ENCODE measurements at places on chromosomes 7 and 10.
A peak's percentile ranks its signal among the peaks of the same experiment; 100 is the strongest.

DNA sequence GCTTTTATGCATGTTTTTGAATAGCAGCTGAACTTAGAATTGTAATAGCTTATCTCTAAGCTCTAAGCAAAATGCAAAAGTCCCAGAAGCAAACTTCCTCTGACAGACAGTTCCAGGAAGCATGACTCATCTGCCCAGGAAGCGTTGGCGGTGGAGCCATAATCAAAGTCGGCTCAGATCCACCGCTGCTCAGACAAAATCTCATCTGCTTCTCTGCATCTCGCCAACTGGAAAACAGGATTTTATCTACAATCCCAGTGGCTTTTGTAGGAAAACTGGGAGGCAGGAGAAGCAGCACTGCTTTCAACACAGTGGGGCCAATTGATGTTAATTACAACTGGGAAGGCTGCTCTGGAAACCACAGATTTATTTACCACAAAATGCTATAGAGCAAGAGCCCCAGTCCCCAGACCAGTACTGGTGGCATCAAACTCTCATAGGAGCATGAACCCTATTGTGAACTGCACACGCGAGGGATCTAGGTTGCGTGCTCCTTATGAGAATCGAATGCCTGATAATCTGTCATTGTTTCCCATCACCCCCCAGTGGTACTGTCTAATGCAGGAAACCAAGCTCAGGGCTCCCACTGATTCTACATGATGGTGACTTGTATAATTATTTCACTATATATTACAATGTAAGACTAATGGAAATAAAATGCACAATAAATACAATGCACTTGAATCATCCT lies 99.9 kb downstream of the CUBN start:
- peak; percentile 84 for DNase-seq

DNA sequence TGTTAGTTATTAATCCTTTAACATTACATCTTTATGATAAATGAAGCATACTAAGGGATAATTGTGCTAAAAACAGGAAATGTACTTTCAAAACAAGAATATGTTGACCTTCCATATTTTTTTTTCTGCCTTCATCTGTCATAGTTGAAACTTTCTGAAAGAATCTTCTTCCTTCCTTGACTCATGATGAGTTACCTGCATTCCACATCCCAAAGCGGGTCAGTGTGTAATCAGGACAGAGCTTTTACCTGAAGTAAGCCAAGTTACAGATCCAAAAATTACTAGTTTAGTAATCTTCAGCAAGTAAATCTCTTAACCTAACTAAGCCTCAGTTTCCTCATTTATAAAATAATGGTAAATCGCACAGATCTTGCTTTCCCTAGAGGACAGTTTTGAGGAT lies 13.4 kb upstream of the ARL4A start:
- no peak for DNase-seq

- DNase-seq = no peak
Measured at GRCh38 chr10:94002156-94002555, 8.4 kb downstream of the PLCE1 start.

- peak; percentile 100 for DNase-seq
Measured at GRCh38 chr10:51879238-51879637, 179.8 kb upstream of the CSTF2T start.

- DNase-seq = no peak
Measured at GRCh38 chr7:37410305-37411229, 38.1 kb downstream of the ELMO1 start.

GRCh38 chr7:21426286-21427181 lies 1.3 kb upstream of the SP4 start:
- no peak for DNase-seq

DNA sequence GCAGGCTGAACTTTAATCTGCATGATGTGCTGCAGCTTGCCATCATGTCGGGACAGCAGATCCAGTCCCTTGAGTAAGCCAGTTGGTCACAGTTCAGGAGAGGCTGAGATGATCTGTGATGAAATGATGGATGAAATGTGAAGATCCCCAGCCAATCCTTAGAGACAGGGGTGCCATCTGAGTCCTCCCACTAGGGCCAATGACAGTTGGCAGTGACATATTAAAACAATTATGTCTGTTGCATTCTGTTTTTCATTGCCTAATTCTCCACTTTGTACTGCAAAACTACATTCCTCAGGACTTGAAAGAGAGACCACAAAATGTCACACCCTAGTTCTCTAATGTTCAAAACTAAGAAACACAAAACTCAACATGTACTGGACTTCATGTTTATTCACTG lies 66.3 kb upstream of the CAV2 start:
- DNase-seq = peak; percentile 64

GRCh38 chr10:71494980-71495381 lies 98.3 kb downstream of the CDH23 start:
- no peak for DNase-seq

- no peak for DNase-seq
Measured at GRCh38 chr7:38283809-38284208, 10.4 kb upstream of the TARP start.

- DNase-seq = no peak
Measured at GRCh38 chr10:43212043-43212721, 54.7 kb downstream of the RASGEF1A start.

GRCh38 chr7:128458956-128459355 lies 3.3 kb downstream of the HILPDA start:
- DNase-seq = no peak

DNA sequence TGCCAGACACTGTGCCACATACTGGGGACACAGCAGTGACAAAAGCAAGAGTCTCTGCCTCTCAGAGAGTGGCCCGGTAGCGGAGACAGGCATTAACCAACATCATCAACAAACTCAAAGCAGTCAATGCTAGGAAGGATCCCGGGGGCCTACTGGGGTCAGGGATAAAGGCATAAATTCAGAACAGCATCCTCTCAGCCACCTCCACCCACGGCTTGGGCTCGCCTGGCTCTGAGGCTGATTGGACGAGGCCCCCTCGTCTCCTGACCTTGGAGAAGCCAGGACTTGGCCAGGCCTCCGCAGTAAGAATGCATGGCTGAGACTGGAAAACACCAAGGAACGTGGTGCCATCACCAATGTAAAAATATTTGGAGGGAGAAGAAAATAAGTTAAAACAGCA lies 102.1 kb downstream of the ARHGAP22 start:
- no peak for DNase-seq

GRCh38 chr10:101485681-101486554 lies 102.1 kb downstream of the POLL start:
- DNase-seq = no peak

DNA sequence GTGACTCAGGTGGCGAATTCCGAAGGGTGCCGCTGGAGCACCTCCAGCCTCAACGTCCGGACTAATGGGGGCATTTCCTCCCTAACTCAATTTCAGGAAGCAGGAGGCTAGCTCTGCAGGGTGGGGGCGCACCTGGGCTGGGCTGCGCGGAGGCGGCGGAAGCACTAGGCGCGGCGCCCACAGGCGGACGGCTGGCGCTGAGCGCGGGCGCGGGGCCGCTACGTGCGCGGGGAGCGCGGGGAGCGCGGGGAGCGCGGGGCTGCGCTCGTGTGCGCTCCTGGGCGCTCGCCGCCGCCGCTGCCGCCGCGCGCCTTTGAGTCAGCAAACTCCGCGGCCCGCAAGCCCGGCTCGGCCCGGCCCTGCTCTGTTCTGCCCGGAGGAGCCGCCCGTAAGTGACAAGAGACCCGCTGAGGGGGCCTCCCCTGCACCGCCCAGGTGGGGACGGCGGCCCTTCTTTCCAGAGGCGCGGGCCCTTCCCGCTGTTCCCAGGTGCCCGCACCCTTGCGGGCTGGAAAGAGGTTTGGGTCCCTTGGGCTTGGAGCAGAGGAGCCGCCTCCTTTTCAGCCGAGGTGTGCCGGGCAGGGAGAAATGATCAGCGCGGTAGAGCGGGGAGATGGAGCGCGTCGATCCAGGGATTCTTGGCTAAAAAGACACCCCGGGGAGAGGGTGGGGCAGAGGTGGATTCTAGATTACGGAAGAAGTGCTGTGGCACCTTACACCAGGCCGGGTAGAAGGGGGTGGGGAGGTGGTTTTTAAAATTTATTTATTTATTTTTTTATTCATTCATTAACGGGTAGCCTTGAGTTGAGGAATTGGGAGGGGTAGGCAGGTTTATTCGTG lies at the start of gene SNX10:
SNX10 (plus strand) TSS at position 164 of the 840 bp plus-strand sequence. CDS start 54,581 bp downstream, outside the sequence.
- DNase-seq = no peak

GRCh38 chr10:94465684-94466083 lies 63.3 kb downstream of the TBC1D12 start:
- DNase-seq = no peak

- peak; percentile 41 for DNase-seq
Measured at GRCh38 chr7:27952456-27953285, 212.7 kb downstream of the TAX1BP1 start.

DNA sequence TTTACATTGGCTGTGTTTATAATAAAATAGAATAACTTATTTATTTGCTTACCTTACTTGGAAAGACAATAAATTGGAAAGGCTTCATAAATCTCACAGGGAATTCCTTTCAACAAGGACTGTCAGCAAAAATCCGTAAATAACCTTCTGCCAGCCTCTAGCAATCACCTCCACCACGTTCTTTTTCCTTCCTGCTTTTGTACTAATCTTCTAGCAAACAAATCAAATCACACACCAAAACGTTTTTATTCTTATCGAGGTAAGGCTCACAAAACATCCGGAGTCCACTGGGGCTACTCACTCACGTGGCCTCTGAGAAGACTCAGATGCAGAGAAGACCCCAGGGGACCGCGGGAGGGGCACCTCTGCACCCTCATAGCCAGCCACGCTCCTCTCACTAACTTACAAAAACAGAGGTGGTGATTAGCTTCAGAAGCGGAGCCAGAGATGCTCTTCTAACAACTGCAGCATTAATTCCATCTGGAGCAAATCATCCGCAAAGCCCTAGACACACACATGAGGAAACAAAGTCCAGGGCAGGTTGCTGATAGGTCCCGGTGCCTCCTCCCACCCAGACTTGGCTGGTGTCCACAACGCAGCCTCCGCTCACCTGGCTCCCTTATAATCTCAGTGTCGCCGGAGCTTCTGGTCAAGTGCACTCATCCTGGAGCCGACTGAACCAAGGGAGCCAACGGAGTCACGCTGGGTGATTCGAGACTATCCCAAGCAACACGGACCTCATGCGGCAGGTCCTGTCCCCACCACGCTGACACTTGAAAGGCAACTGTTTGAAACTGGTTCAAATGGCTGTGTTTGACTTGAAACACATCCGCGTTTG lies 22.5 kb downstream of the CTBP2 start:
- no peak for DNase-seq

GRCh38 chr7:95596198-95597063 lies at the start of gene PDK4:
PDK4 (minus strand) TSS chr7:95596516; CDS start chr7:95596293, 223 bp downstream.
- peak; percentile 52 for DNase-seq

DNA sequence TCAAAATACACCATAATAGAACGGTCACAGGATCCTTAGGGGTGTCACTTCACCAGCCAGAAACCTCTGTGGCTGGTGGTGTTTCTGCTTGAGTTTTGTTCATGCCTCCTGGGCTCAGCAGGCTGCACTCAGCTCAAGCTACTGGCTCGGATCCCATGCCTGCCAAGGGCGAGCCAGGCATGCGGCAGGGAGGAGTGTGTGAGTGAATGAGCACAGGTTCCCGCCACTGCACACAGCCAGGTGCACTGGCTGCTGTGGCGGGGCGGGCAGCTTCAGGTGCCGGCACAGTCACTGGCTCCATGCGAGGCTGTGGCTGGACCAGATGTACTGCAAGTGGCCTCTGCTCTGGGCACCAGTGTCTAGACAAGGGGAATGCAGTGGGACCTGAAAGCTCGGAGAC lies 29.5 kb downstream of the CLDN12 start:
- no peak for DNase-seq

DNA sequence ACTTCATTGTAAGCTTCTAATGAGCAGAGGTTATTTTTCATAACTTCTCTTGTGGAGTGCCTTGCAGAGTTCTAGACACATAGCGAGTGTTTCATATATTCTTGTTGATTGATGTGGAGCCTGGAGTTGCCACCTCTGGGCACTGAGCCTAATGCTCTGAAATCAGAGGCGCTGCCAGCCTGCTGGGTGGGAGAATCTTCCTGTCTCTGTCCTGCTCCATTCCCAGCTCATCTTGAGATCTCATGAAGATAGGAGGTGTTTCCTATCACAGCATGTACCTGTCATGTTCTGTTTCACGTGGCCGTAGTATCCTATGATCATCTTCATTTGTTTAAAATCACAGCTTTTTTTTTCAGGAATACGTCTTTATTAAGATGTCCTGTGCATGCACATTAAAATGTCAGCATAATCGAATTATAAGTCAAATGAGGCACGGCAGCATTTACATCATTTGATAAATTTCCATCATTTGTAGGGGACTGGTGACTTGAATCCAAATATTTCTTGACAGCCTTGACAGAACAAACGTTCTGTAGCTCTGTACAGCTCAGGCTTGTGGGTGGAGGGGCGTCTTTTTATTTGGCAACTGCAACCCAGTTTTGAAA lies 393.0 kb downstream of the PHTF2 start:
- DNase-seq = no peak

GRCh38 chr7:108407676-108408075 lies 48.6 kb downstream of the NRCAM start:
- DNase-seq = no peak

- no peak for DNase-seq
Measured at GRCh38 chr10:43373461-43373860, 2.0 kb downstream of the FXYD4 start.

DNA sequence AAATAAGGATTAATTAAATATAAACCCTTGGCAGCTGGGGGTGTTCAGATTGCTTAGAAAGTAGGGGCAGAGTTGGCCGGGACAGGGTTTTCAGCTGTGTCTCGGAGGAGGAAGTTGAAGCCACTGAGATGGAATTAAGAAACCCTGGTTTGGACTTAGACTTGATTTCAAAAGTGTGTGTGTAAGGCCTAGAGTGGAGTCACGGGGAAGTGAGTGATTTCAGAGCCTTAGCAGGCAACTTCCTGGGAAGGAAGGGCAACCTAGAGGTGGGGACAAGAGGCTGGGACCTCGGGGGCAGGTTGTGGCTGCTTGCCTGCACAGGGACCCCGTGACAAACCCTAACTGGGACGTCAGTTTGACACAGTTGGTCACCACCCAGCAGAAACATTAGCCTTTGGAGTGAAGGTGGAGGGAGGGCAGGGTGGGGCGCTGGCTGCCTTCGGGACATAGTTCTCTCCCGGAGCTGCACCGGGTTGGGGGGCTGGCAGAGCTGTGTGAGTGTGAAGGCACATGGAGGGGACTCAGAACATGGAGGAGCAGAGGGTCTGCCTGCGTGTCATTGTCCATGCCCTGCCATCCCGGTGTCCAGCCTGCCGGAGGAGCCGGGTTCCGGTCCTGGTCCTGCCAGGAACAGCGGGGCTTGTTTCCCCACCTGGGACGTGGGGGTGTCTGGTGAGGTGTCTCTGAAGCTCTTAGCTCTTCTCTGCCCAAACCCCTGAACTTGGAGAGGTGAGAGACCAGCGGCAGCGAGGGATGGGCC lies 1.8 kb downstream of the BRI3 start:
- DNase-seq = peak; percentile 30
